HFFc6 (cell line): ENCODE measurements at places on chromosomes 4 and X.
A peak's percentile ranks its signal among the peaks of the same experiment; 100 is the strongest.

DNA sequence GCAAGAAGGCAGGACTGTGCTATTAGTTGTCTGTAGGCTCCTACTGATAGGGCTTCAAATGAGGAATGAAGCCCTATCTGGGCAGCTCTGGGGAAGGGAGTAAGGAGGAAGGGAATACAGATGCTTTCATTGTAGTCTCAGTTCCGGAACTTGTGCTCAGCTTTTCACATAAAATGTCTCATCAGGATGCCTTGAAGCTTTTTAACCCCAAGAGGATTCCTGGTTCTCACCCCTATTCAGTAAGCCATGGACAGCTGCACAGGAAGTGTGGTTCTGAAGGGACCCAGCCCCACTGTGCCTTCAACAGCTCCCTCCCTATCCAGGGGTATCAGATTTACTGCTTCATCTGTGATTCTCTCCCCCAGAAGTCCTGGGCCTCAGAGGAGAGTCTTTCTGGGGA, 5.0 kb downstream of the ARMCX5 start:
- DNase-seq, result no peak

- DNase-seq, result peak; percentile 9
These were observed 71.0 kb downstream of the LAS1L start for GRCh38 chrX:65463550-65463949.

DNA sequence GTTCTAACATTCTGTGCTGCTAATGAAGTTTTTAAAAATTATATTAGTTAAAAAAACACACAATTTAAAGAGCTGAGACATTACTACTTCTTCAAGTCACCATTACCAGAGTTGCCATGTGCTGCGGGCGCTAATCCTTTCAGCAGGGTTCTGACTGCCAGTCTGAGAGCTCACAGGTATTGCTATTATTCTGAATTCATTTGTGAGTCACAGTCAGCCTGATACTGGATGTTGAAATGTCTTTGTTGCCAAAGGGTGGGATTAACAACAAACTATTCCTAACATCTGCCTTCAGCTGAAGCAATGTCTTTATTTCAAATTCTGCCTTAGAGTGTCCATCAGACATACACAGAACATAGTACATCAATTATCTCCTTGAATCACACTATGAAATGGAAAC, 197.1 kb upstream of the FGF13 start:
- DNase-seq, result no peak

DNA sequence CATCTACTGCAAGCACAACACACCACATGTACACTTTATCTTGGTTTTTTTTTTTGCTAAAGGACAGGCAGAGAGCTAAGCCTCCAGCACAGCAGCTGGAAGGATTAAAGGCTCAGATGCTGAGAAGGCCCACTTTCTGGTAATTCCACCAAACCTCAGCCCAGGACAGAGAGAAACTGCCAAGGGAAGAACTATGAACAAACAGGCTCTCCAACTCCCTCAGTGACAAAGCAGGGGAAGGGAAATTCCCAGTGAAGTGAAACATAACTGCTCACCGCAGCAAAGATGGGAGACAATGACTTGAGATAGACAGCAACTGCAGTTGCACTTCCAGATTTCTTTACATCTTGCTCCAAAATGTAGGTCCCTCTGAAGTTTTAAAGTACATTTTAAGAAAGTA, 4.8 kb downstream of the PROM1 start:
- DNase-seq, result no peak

DNA sequence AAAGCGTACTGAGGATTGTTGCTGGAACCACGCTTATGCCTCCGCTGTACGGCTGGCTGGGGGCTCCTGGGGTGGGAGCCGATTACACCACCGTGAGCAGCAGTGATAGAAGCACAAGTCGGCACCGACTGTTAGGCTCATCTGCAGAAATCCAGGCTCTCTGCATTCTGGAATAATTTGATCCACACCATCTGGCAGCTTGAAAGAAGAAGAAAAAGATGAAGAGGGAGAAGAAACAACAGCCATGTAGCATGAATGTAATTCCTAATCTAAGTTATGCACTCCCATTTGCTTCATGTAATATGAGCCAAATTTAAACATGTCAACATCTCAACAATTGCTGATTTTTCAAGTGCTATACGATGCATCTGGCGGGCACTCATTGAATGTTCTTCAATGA, 84.6 kb upstream of the DHX15 start:
- DNase-seq, result no peak

DNA sequence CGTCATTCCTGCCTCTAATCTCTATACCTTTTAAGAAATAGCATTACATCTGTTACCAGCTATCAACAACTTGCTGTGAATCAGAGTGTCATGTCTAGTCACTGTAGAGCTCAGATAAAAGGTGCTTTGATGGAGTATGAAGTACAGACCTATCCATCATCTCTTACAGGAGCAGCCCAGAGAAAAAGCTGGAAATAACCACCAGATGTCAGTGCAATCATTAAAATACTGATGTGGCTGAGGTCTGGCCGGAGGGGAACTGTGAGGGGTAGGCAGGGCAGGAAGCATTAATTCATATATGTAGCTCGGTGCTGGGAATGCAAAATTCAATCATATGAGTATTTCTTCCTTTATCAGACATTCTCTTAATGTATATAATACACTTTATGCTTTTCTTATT, 100.6 kb downstream of the AKAP4 start:
- DNase-seq, result no peak

GRCh38 chr4:122577808-122578781, 42.8 kb downstream of the IL21 start:
- peak; percentile 37 for DNase-seq

GRCh38 chr4:94551643-94552564, 100.2 kb downstream of the PDLIM5 start:
- DNase-seq, result no peak

DNA sequence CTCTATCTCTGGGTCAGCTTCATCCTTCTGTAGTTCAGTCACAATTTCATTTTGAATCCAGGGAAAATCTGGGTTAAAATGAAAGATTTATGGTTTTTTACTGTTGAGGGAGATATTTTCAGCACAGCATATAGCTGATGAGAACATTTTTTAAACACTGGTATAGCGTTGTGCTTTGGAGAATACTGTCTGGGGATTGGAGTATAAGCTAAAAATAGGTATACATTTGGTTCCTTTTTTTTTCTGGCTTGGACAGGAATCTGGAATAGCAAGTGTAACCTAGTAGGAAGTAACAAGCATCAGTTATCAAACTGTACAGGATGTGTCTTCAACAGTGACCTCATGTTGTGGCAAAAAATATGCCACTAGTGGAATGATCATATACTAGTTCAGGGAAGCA, 149.1 kb downstream of the GRXCR1 start:
- DNase-seq, result no peak

GRCh38 chr4:85968945-85969819, 390.7 kb downstream of the MAPK10 start:
- peak; percentile 81 for DNase-seq
